ENCODE measurements at places on chromosomes 16 and 17.

GRCh38 chr17:49472527-49472926 is 22.6 kb upstream of the NGFR start:
- no peak for DNase-seq

DNA sequence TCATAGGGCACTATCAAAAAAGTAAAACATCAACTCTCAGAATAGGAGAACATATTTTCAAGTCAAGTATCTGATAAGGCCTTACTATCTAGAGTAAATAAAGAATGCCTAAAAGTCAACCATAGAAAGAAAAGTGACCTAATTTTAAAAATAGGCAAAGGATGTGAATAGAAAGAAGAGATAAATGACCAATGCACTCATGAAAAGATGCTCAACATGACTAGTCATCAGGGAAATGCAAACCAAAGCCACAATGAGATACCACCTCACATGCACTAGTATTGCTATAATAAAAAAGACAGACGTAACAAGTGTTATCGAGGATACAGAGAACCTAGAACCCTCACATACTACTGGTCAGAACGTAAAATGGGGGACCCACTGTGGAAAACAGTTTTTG is 90.8 kb downstream of the DYNLRB2 start:
- no peak for DNase-seq

GRCh38 chr17:76659928-76660655 is 16.5 kb upstream of the ST6GALNAC1 start:
- DNase-seq = peak; percentile 79

GRCh38 chr16:65153365-65154105 is 31.7 kb upstream of the CDH11 start:
- DNase-seq = no peak

DNA sequence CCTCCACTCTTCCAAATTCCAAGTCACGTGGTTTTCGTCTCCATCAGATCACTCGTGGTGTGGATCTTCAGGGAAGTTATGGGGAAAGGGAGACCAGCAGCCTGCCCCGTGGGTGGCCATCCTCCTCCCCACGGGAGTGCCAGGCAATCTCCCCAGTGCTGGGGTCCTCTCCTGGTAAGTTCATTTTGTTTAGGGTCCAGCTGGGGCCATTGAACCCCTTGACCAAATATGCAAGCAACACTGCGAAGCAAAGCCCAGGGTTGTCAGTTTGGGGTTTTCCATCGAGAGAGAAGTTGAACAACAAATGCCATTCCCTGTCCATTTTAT is 4.1 kb upstream of the LCMT1 start:
- no peak for DNase-seq

DNA sequence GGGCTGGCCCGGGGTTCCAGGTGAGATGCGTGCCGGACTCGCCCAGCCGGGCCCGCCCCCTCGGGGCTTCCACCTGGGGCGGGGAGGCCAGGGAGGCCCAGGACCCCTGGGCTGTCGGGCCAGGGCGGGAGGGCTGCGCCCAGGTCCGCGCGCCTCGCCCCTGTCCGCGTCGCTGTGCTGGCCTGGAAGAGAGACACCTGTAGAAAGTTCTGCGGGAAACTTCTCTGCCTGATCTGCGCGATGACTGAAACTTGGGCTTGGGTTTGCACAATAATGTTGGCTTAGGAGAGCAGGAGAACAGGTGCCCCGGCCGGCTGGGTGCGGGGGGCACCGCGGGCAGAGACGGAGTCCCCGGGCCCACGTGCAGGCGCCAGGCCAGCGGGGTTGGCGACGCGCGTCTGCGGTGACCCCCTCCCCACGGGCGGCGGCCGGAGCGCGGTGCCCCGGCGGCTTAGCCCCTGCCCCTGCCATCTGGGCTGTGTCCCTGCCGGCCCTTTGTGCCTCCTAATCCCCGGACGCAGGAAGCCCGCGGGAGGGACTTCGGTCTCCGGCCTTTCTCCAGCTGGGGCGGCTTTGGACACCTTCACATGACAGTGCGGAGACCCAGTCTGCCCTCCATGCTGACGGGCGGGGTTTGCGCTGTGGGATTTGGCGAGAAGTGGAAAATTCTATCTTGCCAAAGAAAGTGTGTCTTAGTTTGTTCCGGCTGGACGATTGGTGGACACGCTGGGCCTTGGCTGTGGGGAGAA is 483 bp downstream of the LLGL2 start:
- no peak for DNase-seq

GRCh38 chr16:1449201-1449788 is 4.9 kb upstream of the CCDC154 start:
- no peak for DNase-seq

DNA sequence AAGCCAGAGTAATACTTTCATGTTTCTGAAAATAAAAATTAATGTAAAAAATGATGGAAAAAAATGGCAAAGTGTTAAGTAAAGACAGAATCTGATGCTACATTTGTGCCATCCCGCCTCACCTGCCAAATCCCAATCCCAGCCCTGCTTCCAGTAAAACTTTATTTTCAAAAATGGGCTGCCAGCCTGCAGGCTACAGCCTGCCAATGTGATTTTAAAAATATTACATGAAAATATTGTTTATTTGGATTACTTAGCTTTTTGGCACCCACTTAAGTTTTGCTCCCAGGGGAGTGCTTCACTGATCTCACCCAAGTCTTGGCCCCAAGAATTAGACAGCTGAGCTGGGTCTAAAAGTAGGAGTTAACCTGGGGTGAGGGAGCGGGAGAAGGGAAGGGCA is 112.8 kb downstream of the C16orf78 start:
- no peak for DNase-seq

- DNase-seq = no peak
Measured at GRCh38 chr16:71311553-71312158, 22.5 kb upstream of the CMTR2 start.

DNA sequence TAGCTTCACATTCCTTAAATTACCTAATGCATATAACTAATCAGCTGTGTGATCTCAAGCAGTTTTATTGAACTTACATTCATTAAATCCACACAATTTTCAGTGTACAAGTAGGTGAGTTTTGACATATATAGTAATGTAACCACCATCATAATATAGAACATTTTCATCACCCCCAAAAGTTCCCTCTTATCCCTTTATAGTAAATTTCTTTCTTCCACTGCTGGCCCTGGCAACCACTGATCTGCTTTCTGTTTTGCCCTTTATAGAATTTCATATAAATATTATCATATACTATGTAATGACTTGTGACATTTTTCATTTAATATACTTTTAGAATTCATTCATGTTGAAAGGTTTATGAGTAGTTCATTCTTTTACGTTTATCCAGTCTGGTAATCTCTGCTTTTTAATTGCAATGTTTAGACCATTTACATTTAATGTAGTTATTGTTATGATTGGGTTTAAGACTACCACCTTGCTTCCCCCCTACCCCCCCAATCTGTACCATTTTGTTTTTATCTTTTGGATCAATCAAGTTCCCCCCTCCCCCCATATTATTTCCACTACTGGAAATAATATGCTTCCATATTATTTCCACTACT is 125.3 kb upstream of the NACA2 start:
- DNase-seq = no peak

- DNase-seq = no peak
Measured at GRCh38 chr16:86880316-86881117, 302.2 kb downstream of the FOXL1 start.

DNA sequence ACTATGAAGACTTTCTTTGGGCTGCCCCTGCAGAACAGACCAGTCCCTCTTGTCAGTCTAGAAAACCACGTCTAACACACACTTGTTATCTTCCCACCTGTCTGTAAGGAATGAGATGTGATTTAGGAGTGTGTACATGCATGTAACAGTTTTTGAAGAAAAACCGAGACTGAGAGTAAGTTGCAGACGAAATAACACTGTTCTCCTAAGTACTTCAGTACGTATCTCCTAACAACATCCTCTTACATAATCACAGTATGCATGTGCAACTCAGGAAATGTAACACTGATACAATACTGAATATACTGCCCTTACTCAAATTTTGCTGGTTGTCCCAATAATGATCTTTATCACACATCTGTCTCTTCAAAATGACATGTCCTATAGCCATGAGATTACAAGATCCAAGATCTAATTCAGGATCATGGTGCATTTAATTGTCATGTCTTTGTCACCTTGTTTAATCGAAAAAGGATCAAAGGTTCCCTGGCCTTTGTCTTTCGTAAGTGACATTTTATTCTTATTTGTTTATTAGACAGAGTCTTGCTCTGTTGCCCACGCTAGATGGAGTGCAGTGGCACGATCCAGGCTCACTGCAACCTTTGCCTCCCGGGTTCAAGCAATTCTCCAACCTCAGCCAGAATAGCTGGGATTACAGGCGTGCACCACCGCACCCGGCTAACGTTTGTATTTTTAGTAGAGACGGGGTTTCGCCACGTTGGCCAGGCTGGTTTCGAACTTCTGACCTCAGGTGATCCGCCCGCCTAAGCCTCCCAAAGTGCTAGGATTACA is 25.6 kb downstream of the CREBBP start:
- DNase-seq = no peak

- DNase-seq = no peak
Measured at GRCh38 chr17:82810644-82811430, 29.0 kb downstream of the ZNF750 start.

GRCh38 chr17:83198366-83199341 is 119.2 kb downstream of the METRNL start:
- DNase-seq = no peak

DNA sequence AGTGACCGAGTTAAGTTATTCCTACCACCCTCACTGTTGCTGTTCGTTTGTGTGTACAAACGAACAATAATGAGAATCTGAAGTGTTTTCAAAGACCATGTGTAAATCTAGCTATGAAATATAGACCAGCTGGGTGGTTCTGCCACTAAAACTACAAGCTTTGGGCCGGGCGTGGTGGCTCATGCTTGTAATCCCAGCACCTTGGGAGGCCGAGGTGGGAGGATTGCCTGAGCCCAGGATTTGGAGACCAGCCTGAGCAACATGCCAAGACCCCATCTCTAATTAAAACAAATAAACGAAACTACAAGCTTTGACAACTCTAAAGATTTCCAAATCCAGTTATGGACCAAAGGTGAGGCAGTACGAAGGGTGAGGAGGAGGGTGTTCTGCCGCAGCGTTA is 973 bp downstream of the RECQL5 start:
- DNase-seq = no peak

DNA sequence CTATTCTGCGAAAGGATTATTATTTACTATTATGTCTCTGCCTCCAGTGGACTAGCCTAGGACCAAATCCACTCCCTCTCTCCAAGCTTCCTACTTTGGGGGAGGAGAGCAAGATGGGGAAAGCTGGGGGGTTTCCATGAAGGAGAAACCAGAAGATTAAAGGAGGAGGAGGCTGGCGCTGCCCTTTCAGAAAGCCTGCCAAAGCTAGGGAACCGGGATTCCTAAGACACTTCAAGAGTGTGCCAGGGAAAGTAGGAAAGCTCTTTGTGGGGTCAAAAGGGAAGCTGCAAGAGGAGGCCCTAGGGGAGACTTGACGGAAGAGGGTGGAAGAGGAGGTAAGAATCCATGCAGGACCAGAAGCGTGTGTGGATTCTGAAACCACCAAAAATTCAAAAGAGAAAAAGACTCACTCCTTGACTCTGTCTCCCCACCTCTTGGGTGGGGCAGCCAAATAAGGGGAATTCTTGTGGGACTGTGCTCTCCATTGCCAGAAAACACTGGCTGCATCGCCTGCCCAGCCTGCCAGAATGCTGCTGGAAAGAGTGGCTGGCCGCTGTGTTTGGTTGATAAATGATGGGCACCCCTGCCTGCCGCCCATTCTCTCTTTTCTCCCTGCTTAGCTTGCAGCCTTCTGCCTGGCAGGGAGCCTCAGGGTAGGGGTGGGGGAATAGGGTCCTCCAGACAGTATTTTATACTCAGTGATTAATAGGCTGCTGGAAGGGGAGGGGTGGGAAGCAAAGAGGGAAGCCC is 11.8 kb upstream of the KAT7 start:
- DNase-seq = no peak

DNA sequence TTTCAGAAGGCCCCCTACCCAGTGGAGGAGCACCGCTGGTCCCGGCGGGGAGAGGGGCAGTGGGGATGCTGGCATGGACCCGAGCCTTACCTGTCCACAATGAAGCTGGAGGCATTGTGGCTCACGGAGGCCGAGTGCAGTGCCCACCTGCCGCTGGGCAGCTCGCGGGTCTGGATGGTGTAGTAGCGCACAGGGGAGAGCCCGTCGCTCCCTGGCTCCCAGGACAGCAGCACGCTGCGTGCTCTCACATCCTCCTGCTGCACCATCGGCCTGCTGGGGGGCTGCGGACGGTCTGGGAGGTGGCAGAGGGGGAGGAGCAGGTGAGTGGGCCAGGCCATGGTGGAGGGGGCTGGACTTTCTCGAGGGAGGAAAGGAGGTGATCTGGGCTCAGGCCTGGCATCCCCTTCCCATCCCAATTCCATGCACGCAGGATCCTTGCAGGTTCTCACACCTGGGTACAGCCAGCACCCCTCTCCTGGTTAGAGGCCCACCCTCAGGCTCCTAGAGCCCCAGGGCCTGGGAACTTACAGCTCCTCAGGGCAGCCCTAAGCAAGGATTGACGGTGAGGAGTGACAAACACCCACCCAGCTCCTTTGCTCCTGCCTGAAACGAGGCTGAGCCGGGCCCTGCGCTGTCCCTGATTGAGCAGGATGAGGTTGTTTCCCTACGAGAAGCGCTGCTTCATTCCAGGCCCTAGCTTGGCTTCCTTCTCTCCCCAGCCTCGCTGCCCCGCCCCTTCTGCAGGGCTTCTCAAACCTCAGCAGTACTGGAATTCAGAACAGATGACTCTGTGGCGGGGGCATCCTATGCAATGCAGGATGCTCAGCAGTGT is 76.2 kb upstream of the CDC42EP4 start:
- DNase-seq = no peak

DNA sequence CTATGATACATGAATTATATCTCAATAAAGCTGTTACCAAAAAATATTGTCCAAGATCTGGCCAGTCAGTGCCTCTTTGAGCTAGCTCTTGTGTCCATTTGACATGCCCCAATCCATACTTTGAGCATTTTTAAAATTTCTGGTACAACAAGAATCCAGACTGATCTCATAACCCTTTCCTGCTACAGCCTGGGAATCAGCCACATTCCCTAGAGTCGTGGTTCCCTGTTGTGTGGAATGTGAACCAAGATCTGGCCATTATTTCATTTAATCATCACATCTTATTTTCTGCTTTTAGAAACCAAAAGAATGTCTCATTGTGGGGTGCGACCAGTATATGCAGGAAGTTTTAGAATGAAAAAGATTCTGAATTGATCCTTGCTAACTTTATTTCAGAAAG is 34.3 kb upstream of the RPRML start:
- no peak for DNase-seq

GRCh38 chr16:1674751-1675664 is 3.1 kb upstream of the JPT2 start:
- peak; percentile 40 for DNase-seq

GRCh38 chr17:77141846-77142449 is 1.2 kb downstream of the SEC14L1 start:
- DNase-seq = no peak

DNA sequence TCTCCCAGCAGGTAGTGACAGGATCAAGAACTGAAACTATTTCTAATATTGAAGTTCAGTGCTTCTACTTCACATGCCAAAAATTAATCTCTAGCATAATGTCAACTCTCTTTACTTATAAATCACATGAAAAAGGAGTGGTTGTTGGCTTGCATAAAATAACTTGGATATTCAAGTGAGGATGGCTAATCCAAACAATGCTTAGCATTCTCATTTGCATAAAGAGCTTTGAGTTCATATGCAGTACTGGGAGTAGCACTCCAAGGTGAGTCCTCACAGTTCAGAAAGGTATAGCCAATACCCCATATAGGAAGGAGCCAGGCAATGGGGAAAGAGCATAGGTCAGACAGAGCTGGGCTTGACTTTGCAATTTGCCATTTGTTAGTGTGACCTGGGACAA is 149.3 kb downstream of the PCTP start:
- no peak for DNase-seq

GRCh38 chr17:45997624-45998023 is 1.4 kb upstream of the STH start:
- DNase-seq = no peak

All from kidney glomerular epithelial cell (primary cell).